Stimulated activated CD8-positive, alpha-beta memory T cell treated with anti-CD3 and anti-CD28 coated beads, Interleukin-4, amount 100 ng/mL, for 4 hours (primary cell): ENCODE measurements at places on chromosomes 7 and 10.

DNA sequence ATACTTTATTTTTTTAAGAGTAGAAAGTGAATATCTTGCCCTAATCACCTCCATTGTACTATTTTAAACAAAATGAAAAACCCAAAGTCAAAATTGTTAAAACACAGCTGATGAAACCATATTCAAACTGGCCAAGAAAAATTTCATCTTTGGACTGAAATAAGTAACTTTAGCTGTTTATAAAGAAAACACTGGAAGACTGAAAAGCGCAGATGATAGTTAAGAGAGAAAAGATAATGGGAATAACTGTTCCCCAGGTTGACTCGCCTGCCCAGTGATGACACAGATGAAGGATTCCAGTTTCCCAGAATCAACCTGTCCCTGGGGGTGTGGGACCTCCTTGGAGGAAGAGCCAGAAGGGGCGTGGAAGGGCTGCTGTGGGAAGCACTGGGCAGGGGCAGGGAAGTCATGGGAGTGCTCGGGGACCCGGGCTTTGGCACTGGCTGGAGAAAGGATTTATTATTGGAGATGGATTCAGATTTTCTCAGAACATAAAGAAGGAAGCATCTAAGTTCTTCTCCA lies 43.1 kb downstream of the DENND2A start:
- no peak for DNase-seq

- DNase-seq, result no peak
Measured at GRCh38 chr10:23868121-23868520, 340.8 kb upstream of the KIAA1217 start.

DNA sequence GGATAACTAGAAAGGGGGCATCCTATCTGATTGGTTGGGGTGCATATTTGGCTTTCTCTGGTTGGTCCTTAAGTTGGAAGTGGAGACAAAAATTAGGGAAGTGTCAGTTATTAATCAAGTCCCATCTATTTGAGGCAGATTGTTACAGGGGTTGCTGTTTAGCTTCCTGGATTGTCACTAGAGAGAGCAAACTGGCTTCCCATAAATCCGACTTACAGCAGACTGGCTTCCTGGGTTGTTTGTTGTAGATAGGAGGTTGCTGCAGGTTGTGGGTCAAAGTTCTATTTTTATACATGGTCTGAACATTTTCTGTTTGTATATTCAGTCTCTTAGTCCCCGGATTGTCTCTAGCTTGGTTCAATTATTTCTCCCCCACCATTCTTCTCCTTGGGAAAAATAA lies 106.1 kb upstream of the HABP2 start:
- no peak for DNase-seq

DNA sequence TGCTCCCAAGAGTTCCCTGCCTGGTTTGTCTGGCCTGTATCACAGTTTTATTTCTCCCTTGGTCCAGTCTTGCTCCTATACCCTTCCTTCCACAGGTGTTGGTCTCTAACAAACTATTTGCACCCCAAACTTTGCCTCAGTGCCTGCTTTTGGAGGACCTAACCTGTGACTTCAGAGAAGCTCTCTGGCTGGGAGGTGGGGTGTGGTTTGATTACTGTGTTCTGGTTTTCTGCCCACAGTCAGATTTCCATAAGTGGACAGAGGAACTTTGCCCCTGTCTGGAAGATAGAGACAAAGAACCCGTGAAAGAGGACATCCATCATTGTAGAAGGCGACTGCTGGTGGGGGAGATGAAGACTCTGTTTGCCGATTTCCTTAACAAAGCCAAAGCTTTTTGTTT lies 55.8 kb upstream of the TRIL start:
- DNase-seq, result no peak

GRCh38 chr10:30853066-30853465 lies 178.6 kb downstream of the ZNF438 start:
- no peak for DNase-seq

GRCh38 chr7:17239683-17240521 lies 58.5 kb upstream of the AHR start:
- no peak for DNase-seq

DNA sequence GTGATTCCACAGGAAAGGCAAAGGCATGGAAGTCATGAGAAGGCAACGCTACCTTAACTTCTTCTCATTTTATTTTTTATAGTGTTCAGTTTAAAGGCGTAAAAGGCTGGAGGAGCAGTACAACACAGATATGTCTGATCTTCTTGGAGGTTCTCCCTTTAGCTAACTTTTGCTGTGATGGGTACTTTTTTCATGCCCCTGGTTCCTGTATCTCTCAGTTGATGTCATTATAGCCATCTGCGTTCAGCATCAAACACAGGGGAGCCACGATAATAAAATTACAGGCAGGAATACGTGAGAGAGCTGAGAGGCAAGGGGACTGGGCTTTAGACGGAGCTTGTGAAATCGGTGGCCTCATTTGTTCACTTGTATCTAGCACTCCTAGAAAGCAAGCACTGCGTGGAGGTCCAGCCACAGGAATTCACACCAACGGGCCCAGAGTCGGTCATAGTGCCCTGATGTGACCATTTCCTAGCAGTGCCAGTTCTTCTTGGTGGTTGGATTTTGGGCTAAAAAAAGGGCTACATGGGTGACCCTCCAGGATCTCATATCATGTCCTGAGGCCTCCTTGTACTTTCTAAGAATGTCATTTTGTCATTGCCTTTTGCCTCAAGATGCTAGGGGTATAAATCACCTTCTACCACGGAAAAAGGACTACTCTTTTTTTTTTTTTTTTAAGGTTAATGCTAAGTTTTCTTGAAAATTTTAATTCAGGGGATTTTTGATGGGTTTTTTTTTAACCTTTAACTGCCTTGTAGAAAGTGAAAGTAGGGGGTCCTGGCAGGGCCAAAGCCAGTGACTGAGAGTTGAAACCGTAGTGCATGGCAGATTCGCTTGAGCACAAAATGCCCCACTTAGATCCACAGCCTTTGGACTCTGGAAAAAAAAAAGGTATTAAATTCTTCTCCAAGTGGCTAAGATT lies 191.5 kb downstream of the CELF2 start:
- no peak for DNase-seq

DNA sequence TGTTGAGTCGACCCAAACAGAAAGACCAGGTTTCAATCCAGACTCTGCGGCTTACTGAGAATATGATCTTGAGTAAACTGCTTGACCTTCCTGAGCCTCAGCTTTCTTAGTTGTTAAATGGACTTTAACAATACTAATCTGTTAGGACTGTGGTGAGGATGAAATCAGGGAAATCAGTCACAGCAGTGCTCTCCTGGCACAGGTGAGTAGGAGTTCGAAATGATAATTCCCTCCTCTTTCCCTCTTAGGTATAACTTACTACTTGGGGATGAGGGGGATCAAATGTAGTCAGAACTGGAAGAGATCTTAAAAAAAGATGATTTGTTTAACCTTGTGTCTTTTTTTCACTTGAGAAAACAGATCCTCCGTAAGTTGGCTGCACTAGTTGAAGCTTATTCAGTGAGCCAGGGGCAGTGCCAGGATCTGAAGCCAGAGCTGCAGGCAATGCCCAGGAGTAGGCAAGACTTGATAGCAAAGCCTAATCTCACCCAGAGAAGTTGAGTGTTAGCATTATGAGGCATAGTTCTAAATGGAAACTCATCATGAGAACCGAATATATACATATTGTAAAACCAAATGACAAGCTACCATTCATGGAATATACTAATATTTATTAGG lies 1.8 kb upstream of the MAGI2 start:
- DNase-seq, result no peak

- DNase-seq, result no peak
Measured at GRCh38 chr7:96055717-96056116, 266.2 kb downstream of the SLC25A13 start.

DNA sequence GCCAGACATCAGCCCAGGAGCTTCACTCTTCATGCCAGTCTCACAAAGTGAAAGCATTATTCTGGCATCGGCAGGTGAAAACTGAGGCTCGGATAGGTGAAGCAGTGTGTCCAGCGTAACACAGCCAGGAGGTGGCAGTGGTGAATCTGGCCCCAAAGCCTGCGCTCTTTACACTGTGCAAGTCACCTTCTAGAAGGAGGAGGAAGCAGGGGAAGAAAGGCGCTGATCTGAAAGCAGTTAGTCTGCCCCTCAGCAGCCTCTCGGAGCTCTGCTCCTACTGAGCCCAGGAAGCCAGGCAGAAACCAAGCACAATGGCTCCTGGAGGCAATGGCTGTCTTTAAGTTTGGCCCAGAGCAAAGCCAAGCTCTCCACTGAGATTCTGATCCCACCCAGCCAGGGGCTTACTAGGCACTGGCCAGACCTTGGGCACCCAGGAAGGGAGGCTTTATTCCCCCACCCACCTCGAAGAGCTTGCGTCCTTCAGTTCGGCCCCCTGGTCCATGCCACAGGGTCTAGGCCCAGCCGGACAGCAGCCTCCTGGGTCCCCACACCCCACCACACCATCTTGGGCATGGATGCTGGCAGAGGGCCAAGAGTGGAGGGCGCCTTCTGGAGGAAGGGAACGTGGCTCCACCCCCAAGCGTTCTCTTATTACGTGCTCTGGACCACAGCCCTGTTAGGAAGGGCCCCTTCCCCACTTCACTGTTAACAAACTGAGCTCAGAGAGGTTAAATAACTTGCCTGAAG lies 104.5 kb downstream of the GRID1 start:
- no peak for DNase-seq

DNA sequence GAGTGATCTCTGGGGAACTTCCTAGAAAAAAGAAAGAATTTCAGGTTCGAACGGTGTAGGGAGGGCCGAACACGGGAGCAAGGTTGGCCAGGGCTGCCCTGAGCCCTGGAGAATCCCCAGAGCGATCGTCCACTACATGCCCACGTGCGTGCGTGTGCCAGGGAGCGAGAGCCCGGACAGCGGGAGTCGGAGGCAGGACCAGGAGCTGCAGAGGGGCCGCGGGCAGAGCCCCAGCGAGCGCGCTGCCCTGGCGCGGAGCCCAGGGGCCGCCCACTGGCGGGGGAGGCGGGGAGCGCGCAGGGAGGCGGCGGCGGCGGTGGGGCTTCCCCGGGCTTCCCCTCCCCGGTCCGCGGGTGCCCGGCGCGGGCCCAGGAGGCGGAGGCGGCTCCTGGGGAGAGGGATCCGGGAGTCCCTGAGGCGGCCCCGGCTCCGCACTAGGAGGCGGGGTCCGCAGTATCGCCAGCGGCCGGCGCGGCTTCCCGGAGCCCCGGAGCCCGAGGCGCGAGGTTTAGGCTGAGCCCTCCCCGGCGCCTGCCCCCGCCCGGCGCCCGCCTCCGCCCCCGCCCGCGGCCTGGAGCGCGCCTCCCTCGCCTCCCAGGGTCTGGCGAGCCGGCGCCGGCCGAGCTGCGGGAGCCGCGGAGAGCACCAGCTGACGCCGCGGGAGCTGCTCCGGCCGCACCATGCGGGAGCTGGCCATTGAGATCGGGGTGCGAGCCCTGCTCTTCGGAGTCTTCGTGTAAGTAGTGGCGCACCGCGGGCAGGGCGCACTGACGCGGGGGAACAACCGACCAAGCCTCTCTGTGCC lies at the start of gene PLPP4:
PLPP4 (plus strand) TSS at position 602 of the 805 bp plus-strand sequence; CDS start at position 681, 79 bp downstream.
- no peak for DNase-seq

DNA sequence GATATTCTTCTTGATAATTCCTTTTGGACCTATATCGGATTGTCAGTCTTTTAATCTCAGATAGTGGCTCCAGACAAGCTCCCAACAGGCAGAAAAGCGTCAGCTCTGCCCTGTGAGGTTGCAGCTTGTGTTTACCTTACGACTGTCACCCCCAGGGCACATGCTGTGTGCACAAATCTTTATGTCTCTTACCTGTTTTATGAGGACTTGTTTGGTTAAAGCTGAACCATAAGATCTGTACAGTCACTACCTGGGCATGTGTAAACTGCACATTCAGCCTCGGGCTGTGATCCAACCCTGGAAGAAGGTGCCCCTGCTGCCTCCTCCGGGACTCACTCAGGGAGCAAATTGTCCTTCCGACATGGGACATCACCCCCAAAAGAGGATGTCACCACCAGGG lies 119.8 kb downstream of the GALNT17 start:
- DNase-seq, result no peak

DNA sequence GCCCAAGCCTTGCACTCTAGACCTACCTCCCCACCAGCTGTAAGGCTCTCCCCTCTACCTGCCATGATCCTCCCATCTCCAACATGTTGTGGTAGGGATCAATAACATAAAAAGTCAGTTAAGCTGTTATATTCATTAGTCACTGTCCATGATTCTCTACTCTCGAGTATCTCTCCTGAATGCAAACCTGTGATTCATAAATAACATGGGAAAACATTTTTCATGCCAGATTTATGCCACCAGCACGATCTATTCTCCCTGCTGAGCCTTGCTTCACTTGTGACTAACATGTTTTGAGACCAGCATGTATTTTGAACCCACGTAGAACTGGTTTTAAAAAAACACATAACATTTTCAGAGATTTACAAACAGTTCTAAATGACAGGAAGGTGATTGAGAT lies 30.3 kb downstream of the TMEM168 start:
- DNase-seq, result no peak

DNA sequence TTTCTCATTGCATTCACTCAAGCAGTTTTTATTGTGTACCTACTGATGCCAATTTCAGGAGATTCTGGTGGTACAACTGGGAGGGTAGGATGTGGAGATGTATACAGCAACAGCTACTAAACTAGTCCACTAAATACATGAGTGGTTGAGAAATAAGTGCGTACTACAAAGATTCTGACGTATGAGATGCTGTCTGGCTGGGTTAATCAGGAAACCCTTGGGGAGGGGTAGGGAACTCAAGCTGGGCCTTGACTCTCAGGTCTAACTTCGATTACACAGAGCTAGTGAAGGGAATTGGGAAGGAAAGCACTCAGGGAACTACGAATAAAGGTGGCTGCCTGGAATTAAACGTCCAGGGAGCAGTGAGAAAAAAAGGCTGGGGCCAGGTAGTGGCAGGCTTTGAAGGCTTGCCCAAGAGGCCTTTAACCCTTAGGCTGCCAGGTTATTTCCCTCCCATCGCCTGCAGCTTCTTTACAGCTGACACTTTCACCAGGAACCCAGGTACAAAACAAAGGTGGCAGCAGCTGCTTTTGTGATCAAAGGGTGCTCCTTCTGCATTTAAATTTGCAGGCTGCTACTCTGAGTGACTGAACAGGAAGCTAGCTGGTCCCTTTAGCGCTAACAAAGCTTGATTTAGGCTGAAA lies 3.2 kb downstream of the MMS19 start:
- no peak for DNase-seq
